ENCODE measurements at places on chromosomes 7 and 10.

GRCh38 chr10:70106958-70107791 is 25.4 kb downstream of the AIFM2 start:
- no peak for DNase-seq

DNA sequence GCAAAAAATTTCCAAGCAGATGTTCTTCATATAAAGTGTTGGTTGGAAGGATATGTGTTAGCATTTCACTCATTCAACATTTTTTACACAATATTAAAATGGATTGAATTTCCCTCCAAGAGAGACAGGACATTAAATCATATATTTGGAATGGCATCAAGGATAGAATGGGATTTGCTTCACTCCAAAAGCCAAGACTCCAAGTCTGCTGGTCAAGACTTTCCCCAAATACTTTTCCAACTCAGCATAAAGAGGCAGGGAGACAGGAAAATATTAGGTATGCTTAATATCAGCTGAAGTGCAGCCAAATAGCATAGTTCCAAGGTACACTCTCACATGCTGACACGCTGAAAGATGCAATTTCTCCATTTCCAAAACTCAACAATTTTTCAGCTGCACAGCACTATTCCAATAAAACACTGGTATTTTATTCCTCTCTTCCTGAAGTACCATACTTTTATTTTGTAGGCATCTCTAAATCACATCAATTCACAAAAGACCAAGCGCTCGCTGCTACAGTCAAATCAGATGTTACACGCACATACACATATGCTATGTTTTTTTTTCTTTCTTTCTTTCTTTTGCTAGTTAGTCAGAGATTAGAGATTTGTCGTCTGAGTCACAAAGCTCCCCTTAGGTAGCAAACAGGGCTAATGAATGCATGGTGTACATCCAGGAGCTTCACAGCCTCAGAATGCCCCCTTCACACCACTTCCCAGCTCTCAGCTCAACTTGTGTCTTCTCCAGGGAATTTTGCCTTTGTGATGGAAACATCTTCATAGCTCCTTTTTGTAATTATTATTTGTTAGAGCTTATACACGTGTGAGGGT is 1033.8 kb upstream of the AUTS2 start:
- no peak for DNase-seq

DNA sequence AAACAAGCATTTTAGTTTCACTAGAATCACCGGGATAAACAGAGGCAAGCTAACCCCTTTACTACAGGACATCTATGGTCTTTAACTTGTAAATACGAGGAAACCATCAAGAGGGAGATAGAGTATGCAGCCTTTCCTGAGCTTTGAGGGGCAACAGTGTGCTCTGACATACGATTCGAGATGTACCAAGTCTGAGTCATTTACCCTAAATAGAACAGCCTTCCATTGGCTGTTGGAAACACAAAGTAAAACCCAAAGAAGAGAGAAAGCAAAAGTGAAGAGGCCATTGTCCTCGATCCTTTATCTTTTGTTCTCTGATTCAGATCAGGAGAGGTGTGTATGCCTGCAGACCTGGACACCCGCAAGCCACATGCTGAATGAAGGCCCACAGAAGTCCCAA is 289.5 kb downstream of the KCNMA1 start:
- DNase-seq = no peak

- no peak for DNase-seq
Measured at GRCh38 chr7:88458946-88459345, 152.3 kb upstream of the STEAP4 start.

GRCh38 chr10:3067118-3067858 is at the start of gene PFKP:
PFKP (plus strand) TSS chr10:3067548; CDS start chr10:3067596, 48 bp downstream.
- no peak for DNase-seq

- no peak for DNase-seq
Measured at GRCh38 chr10:95655571-95656290, 780 bp downstream of the ALDH18A1 start.

DNA sequence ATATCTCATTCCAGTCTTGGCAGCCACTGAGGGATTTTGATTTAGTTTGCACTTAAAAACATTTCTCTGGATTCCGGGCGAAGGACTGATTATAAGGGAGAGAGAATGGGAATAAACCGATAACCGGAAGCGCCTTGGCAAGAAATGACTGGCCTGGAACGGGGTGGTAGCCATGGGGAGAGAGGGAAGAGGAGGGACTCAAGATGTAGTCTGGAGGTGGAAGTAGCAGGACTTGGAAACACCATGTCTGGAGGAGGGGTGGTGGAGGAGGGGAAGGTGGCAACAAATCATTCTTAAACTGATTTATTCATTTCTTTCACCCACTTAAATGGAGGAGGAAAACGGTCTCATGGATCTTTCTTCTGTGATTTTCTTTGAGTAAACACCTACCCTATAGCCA is 238.1 kb downstream of the REEP3 start:
- DNase-seq = no peak

GRCh38 chr10:129869596-129870473 is 94.2 kb downstream of the EBF3 start:
- no peak for DNase-seq

DNA sequence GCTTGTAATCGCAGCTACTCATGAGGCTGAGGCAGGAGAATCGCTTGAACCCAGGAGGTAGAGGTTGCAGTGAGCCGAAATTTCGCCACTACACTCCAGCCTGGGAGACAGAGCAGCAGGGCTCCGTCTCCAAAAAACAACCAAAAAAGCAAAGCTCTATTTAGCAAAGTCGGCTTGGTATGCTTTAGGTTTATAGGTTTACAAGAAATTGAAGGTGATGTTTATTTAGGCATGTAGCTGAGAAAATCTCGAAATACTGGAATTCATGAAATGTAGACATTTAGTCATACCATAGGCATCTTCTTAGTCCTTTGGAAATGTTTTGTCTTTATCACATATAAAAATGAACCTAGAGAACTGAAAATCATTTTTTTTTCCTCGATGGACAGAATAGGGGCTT is 453.8 kb upstream of the ANKRD30A start:
- no peak for DNase-seq

- no peak for DNase-seq
Measured at GRCh38 chr10:44799966-44800365, 111.2 kb upstream of the TMEM72 start.

- DNase-seq = no peak
Measured at GRCh38 chr10:97991871-97992270, 38.5 kb downstream of the CRTAC1 start.

Data from NCI-H2227 treated with DMSO at 0.1 percent for 48 hours (cell line).